ENCODE measurements at places on chromosomes 7 and 10. TPM values are rescaled to one million over a fixed set of nuclear protein-coding genes. Genes with fewer than 3 reads are reported as not detected.

C10orf53 gene
- not detected for total RNA-seq

- DNase-seq = no peak
Observed at GRCh38 chr7:80369321-80369720, 142.5 kb downstream of the GNAT3 start.

DNA sequence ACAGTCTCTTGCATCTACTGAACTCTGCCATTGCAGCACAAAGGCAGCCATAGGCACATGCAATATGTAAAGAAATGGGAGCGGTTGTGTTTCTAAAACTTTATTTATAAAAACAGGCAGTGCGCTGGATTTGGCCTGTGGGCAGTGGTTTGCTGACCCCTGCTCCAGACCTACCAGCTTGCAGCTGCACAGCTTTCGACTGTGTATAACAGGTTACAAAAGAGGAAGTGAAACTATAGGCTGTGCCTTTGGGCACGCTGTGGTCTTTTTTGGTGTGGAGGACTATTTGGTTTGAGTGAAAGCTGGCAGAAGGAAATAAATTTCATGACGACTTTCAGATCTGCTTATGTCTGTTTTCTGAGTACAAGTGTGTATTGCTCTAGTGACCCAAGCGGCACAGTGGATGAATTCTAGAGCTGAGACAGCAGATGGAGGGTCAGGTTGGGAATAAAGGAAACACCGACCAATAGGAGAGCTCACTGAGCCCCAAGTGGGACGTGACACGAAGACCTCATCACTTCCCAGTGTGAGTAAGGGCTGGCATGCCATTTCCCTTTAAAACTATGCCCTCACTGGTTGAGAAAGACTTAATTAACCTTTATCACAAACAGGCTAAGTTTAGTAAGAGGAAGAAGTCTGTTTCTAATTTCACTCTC is 152.7 kb downstream of the ANK3 start:
- DNase-seq = no peak

DNA sequence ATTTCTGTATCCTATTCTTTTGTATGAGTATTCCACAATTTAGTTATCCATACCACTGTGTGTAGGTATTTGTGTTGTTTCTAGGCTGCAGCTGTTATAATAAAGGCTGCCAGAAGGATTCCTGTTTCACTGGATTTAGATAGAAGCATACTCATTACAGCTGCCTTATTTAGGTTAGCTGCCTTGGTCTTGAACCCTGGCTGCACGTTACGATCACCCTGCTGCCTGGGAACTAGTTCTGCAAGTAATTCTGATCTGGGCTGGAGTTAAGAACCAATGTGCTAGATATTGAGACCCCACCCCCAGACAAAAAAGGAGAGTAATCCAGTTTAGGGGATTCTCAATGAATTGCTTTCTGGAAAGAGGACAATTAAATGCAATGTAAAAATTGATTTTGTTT is 43.1 kb downstream of the CCDC71L start:
- no peak for DNase-seq

- no peak for DNase-seq
Observed at GRCh38 chr10:128116851-128117615, 9.2 kb downstream of the MKI67 start.
